Mesendoderm (in vitro differentiated cells): ENCODE measurements at places on chromosomes 5 and 9.

GRCh38 chr5:116329503-116329902 lies 244.7 kb downstream of the COMMD10 start:
- DNase-seq = no peak

DNA sequence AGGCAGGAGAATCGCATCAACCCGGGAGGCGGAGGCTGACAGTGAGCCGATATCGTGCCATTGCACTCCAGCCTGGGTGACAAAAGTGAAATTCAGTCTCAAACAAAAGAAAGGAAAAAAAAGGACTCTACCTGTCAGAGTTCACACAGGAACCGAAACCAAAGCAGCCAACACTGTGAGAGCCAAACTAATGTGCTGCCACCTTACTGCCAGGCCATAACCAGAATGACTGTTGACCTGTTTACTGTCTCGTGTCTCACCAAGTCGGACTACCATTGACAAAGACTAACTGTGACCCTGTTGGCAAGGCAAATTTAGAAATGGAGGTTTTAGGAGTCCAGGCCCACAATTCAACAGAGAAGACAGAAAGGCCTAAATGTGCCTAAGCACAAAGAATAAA lies 112.4 kb downstream of the ANXA2R start:
- no peak for DNase-seq

GRCh38 chr9:124079176-124079925 lies 67.8 kb downstream of the LHX2 start:
- DNase-seq = peak; percentile 97

GRCh38 chr5:174195517-174195916 lies 150.0 kb downstream of the NSG2 start:
- DNase-seq = peak; percentile 74

DNA sequence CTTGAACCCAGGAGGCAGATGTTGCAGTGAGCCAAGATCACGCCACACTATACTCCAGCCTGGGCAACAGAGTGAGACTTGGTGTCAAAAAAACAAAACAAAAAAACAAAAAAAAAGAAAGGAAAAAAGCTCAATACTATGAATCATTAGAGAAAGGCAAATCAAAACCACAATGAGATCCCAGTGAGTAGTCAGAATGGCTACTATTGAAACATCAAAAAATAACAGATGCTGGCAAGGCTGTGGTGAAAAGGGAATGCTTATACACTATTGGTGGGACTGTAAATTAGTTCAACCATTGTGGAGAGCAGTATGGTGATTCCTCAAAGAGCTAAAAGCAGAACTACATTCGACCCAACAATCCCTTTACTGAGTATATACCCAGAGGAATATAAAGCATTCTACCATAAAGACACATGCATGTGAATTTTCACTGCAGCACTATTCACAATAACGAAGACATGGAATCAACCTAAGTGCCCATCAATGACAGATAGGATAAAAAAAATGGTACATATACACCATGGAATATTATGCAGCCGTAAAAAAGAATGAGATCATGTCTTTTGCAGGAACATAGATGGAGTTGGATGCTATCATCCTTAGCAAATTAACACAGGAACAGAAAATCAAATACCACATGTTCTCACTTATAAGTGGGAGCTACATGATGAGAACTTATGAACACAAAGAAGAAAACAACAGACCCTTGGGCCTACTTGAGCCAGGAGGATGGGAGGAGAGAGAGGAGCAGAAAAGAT lies 81.9 kb upstream of the ARRDC3 start:
- no peak for DNase-seq

GRCh38 chr9:95044731-95045508 lies 272.6 kb downstream of the FANCC start:
- DNase-seq = peak; percentile 95

DNA sequence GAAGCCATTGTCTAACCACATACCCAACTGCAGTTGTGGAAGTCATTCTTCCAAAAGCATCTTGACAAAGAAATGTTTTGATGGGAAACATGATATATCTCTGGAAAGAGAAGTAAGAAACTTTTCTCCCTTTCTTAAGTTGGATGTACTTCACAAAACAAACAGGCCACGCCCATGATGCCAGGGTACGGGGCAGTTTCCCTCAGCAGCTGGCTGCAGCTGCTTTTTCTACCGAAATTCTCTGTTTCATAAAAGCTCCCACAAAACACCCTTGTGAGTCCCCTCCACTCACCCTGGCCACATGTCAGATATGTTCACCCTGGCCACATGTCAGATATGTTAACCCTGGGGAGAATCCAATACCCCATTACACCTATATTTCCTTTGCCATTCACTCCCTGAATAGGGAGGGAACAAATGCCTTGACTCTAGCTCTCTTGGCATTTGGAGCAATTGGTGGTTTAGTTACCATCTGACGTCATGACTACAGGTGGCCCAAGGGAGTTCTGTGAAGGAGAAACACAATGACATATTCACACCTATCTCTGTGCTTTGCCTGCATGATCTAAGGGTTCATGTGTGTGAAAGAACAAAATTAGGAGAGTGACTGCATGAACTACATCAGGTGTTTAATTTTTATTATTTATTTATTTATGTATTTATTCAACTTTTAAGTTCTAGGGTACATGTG lies 103.0 kb downstream of the AOPEP start:
- DNase-seq = no peak

- DNase-seq = no peak
These were observed 10.5 kb downstream of the SUSD3 start for GRCh38 chr9:93068956-93069355.

GRCh38 chr9:1941989-1942388 lies 73.2 kb upstream of the SMARCA2 start:
- peak; percentile 20 for DNase-seq

DNA sequence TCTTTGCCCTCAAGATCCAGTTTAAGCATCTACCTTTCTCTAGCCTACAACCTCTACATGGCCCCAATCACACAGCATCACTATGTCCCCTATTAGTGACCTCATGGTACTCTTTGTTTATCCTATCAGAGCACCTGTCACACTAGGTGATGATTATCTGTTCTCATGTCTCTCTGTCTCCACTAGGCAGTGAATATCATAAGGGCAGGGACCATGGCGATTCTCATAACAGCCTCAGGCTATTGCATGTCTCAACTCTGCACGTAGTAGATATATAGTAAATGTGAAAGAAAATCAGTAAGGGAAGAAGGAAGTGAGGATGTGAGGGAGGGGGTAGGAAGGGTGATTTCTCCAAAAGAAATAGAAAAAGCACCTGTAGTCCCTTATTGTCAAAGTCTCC lies 311.0 kb downstream of the NSG2 start:
- DNase-seq = no peak

DNA sequence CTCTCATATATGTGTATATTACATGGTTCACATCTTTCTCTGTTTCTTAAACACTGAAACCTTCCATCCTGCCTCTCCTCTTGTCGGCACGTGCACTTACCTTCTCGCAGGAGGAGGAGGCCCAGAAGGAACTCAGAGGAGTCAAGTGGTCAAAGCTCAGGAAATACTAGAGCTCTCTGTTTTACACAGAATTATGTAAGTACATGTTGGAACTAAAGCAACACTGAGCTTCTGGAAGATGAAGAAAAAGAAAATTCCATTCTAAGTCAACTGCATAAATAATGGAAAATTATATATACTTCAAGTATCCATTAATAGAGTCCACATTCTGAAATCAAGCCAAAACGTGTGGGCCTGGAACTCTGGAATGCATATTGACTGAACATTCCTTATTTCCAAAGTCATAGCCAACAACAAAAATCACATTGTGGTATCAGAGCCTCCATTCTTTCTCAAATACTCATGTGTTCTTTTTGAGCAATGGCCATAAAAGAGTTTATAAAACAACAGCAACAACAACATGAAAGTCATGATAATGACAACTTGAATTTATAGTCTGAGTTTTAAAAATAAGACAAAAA lies 121.5 kb upstream of the RAI14 start:
- no peak for DNase-seq

DNA sequence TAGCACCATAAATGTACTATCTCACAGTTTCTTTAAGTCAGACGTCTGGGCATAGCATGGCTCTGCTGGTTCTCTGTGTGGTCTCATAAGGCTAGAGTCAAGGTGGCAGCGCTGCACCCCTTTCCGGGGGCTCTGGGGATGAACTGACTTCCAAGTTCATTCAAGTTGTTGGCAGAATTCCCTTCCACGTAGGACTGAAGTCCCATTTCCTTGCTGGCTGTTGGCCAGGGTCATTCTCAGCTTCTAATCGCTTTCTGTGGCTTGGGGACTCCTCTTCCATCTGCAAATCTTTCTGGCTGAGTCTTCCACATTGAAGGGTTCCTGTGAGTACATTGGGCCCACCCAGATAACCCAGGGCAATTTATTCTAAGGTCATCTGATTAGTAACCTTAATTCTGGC lies 211.0 kb downstream of the AGTPBP1 start:
- no peak for DNase-seq

DNA sequence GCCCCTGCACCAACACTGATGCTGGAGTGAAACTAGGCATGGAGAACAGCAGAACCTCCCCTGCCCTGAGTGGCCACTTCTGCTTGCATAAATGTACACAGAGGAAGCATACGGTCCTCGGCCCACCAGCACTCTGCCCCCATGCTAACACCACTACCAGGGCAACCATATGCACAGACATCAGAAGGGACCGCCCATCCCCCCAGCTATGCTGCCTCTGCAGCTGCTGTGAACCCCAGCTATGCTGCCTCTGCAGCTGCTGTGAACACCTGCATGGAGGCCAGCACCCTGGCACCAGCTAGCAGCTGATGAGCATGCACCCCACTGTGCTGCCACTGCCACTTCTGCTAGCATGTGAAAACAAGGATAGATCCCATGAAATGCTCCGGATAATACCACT lies 250.3 kb downstream of the TUSC1 start:
- DNase-seq = no peak

GRCh38 chr9:124018730-124019697 lies 7.4 kb downstream of the LHX2 start:
- no peak for DNase-seq

DNA sequence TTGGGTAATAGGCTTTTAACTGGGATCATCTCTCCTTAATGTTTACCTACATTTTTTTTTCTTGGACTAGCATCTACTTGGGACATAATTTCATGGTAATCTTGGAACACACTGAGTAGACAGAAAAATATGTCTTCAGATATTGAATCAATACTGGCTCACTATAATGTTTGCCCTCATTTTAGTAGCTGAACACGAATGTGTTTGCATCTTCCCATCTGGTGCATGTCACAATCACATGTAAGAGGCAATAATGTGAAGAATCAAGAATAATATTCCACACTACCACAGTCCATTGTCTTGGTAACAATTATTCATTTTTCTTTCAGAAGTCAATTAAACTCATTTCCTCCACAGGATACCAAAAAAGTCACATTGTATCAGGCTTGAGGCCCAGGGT lies 382.7 kb upstream of the CDH10 start:
- no peak for DNase-seq

GRCh38 chr5:383066-383465 lies 59.9 kb upstream of the EXOC3 start:
- DNase-seq = no peak

DNA sequence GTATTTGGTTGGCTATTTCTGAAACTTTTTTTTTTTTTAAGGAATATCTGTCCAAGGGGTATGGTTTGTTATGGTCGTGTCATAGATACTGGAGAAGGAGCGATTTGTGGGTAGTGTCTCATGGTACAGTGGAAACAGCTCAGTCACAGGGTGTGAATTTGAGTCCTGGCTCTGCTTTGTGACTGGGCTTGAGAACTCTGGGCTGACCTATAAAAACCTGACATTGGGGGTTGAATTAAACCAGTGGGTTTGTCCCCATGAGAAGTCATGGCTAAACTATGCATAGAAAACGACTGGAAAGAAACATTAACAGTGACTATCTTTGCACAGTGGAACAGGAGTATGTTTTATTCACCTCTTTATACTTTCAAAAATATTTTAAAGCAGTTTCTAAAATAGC lies 54.7 kb downstream of the MACROH2A1 start:
- DNase-seq = no peak

DNA sequence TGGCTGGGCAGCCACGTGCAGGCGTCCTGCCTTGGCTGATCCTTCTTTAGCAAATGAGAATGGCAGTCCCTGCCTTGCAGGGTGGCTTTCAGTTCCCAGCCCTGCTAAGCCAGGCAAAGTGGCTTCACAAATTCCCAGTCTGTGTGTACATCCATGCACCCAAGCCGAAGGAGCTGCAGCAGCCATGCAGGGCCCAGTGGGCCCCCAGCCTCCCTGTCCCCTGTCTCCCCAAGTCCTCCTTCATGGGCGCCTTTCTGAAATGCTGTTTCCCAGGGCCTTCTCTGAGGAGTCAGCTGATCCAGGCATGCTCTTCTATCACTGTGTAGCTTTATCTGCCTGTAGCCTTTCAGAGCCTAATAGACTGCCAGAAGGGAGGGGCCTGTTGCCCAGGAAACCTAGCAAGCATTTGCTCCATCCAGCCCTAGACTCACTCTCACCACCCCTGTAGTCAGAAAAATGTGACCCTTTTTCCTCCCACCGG lies 47.4 kb upstream of the SHC3 start:
- peak; percentile 95 for DNase-seq

GRCh38 chr5:147732291-147732883 lies 50.1 kb downstream of the JAKMIP2 start:
- no peak for DNase-seq

GRCh38 chr9:134139081-134139480 lies 3.2 kb downstream of the WDR5 start:
- DNase-seq = no peak

DNA sequence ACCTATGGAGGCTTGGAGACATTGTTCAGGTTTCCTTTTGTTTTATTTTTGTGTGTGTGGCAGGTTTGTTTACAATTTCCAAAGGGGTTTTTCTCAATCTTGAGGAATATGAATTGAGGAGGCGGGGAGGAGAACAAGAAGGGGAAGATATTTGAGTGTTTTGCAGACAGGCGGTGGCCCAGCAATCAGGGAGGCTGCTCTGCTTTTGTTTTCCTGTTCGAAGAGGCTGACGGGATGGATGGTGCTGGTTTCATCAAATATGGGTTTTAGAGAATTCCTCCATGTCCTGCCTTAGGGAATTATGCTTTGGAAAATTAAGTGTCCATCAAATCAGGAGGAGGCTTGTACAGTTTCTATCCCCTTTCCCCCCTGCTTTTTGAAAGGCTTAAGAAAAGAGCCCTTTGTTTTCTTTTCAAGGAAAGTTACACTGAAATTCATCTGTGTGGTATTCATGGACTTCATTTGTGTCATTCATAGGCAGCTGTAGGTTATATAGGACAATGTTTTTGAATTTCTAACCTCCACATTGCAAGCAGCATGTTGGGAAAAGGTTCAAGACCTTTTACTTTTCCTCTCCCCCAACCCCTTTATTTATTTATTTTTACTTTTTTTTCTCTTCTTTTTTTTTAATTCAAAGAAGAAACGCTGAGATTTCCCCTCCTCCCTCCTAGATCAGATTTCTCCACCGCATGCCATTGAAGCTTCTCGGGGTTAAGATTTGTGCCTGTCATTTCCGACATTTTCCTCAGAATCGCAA lies 107.4 kb downstream of the ZNF462 start:
- DNase-seq = no peak
